ENCODE measurements at places on chromosomes 4 and X.

DNA sequence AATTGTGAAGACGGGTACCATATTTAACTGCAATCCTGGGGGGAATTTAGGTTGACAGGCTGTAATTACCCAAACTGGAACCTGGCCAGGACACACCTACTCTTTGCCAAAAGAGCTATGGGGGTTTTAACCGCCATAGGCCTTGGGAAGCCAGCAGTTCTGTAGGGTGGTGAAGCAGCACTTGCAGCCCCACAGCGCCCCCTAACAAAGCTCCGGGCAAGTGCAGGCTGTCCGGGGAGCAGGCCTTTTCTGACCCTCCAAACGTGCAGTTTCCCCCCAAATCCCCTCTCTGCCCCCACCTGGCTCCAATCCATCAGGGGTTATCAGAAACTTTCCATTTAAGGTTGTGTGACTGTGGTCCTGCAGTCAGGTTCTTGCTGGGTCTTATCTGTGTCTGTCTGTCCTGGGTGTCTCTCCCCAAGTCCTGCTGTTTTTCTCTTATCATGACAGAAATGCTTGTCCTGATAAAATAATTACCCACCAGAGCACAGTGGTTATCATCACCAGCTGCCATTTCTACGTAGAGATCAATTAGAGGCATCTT is 350.9 kb downstream of the MID1IP1 start:
- DNase-seq, result no peak

DNA sequence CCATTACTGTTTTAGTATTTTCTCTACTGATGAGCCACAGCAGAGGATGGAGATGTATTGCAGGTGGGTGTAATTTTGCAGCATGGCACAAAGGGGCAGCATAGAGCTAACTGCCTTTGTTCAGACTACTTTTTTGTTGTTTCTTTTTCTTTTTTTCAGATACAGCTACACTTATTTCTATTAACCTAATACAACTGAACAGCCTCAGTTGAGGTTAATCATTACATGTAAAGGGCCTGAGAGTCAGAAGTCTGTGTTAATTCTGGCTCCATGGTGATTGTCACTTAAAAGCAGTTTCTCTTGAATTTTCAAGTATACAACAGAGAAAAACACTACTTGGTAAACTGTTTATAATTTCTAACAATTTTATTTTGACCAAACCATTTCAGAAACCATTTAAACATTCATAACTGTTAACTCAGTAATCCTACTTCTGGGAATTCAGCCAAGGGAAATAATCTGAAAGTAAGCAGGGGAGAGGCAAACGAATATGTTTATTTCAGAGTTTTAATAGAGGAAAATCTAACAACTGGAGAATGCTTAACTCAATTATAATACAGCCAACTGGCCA is 13.9 kb upstream of the PPEF2 start:
- peak; percentile 18 for DNase-seq

- no peak for DNase-seq
Measured at GRCh38 chrX:102765217-102765616, 44.7 kb downstream of the GPRASP3 start.

- DNase-seq, result no peak
Measured at GRCh38 chr4:11908205-11908604, 479.5 kb upstream of the HS3ST1 start.

GRCh38 chr4:141560056-141560455 is 76.3 kb upstream of the IL15 start:
- DNase-seq, result no peak

DNA sequence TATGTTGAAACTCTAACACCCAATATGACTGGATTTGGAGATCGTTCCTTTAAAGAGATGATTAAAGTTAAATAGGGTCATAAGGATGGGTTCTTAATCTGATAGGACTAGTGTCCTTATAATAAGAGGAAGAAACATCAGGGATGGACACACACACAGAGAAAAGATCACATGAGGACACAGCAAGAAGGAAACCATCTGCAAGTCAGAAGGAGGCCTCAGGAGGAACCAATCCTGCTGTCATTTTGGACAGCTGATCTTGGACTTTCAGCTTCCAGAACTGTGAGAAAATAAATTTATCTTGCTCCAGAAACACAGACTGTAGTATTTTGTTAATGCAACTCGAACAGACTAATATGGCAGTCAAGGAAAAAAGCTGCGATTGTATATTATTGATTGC is 631.5 kb downstream of the PCDH7 start:
- no peak for DNase-seq

DNA sequence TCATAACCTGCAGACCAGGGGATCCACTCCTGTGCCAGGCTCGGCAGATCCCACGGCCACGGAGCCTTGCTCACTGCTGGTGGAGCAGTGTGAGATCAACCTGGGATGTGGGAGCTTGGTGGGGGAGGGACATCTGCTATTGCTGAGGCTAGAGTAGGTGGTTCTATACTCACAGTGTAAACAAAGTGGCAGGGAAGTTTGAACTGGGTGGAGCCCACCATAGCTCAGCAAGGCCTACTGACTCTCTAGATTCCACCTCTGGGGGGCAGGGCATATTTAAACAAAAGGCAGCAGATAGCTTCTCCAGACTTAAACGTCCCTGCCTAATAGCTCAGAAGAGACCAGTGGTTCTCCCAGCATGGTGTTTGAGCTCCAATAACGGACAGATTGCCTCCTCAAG is 54.7 kb upstream of the EPHA5 start:
- DNase-seq, result no peak

GRCh38 chr4:56739066-56739777 is 58.1 kb upstream of the HOPX start:
- DNase-seq, result no peak

DNA sequence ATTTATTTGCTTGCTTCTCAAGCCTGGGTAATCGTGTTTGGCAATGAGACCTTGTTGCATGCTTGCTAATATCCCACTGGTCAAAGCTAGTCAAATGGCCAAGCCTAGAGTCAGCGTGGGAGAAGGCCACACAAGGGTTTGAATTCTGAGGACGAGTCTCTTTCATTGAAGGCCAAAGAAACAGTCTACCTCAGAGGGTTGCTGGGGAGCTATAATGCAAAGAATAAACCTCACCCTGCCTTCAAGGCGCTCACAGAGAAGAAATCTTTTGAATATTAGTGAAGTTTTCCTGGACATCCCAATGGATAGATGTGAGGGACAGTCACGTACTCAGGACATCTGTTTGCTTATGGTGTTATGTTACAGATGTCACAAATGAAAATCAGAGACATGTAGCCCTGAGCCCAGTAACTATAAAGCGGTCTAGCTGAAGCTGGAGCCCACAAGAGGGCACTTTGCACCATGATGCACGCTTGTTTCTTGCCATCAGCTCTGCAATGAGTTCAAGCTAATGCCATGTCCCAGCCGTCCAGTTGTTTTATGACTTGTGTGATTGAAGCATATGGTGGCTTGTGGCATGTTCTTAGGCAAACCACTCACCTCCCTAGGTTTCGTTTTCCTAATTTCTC is 1.1 kb upstream of the TLR3 start:
- DNase-seq, result no peak

GRCh38 chrX:154436374-154436982 is 476 bp upstream of the GDI1 start:
- peak; percentile 47 for DNase-seq

DNA sequence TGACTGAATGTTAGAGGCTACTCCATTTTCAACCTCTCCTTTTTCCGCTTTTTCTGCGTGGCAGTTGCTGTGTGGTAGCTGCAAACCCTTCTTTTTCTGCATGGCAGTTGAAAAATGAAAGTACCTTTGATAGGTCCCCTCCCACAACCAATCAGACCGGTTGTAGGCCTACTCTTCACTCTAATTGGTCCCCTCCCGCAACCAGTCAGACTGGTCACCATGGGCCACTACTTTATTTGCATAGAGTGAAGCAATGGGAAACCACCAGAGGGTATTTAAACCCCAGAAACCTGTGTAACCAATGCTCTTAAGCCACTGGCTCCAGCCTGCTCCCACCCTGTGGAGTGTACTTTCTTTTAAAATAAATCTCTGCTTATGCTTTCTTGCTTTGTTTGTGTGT is 877.8 kb downstream of the FAM133A start:
- DNase-seq, result no peak

GRCh38 chrX:119753001-119753400 is 5.4 kb upstream of the SOWAHD start:
- DNase-seq, result no peak

DNA sequence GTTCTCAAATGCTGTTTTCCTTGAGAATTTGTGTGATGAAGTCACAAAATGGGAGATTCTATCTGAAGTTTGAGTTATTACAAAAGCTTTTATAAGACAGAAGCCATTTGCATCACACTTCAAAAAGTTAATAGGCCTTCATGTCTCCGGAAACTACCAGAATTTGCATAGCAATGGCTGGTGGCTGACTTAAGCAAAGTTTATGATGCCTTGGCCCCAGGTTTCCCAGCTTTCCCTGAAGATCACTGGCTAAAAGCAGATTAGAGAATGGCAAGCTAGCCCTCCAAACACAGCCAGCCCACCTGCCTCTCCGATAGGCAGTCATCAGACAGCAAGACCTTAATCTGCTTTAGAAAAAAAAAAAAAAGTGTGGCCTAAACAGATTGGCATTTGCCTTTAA is 197.8 kb downstream of the HS3ST1 start:
- DNase-seq, result no peak

GRCh38 chr4:147056940-147057610 is 111.4 kb upstream of the TTC29 start:
- no peak for DNase-seq

DNA sequence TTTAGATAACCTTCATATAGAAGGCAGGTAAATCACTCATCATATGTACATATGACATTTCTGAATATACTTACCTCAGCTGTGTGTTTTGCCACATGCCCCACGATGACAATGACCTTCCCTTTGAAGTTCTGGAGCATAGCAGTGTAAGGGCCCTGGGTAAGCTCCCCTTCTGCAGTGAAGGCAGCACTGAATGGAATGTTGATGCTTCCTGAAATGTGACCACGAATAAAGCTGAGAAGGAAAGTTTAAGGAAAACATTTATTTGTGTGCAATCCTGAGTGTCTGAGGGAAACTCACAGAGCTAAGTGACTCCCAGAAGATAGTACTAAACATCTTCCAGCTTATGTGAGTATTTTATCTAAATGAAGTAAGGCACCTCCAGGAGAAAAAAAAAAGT is 200.1 kb downstream of the NPNT start:
- DNase-seq, result no peak

DNA sequence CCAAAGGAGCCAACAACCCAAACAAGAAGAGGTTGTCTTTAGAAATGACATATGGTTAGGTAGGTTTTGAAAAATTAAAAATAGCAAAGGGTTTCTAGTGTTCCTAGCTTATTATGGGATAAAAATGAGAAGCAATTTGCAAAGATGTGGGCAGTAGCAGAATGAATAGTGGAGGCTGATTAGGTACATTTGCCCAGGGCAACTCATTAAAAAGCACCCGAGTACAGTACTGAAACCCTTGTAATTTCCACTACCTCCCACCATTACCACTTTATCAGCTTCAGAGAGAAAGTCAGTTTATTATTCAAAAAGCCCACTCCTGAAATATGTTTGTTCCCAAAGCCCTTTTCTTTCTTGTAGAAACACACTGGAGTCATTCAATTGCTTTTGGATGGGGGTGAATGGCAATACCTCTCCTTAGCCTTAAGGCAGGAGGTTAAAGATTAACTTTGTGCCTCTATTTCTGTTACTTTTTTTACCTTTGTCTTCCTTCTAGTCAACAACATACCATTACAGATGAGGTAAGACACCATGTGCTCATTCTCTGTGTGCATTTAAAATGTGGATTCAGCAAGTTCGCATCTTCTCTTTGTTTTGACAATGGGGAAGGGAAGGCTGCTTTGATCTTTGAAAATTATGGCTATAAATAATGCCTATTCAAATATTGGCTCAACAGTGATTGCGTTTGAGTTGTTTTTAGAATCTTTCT is 353.8 kb upstream of the CASK start:
- DNase-seq, result no peak

- no peak for DNase-seq
Measured at GRCh38 chrX:150455215-150455608, 92.1 kb downstream of the MAMLD1 start.

- DNase-seq, result no peak
Measured at GRCh38 chr4:108276690-108277089, 108.0 kb upstream of the LEF1 start.
